AG04449 (cell line): ENCODE measurements at places on chromosomes 3 and 15.

DNA sequence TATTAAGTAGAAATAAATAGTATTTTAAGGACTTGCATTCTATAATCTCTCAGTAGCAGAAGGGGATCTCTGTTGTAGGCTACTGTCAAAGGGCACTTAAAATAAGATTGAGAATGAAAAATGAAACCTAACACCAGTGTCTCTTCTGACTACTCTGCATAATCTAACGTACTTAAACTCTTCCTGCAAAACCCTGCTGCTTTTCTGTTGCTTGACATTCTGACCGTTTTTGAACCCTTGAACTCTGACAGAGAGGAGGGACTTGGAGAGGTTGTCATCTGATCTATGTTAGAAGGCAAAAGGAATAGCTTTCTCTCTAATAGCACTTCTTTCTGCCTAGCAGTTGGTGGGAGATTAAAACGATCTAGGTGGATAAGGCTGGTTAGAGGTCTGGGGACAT lies 204.6 kb downstream of the ZIC1 start:
- no peak for DNase-seq

GRCh38 chr3:95097493-95097892 lies 1034.6 kb downstream of the NSUN3 start:
- DNase-seq, result no peak

- DNase-seq, result no peak
These were observed 133.3 kb downstream of the MDFIC2 start for GRCh38 chr3:70179111-70179510.

DNA sequence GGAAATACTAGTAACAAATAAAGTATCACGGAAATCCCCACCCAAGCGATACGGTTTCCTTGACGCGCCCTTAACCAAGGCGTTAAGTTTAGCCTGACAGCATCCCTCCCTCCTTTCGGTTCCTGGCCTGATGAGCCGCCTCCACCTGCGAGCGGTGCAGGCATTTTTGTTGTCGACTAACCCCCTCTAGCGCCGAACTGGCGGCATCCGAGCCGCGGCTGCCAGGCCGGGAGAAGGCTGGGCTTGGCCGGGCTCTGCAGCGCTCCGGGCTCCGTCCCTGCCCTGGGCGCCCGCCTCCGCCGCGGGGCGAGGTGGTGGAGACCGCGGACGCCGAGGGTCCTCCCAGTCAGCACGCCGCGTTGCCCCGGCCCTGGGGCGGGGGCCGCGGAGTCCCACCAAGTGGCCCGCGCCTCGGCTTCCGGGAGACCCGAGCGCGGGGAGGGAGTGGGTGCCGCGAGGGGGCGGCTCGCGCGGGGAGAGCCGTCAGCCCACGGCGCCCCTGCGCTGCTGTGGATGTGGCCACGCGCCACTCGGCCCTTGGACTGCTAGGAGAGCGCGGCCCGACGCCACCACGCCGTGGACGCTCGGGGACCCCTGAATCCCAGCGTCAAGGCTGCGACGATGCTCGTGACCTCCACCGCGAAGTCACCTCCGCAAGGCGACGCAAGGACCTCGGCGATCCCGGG lies 1.1 kb upstream of the EPHA6 start:
- DNase-seq, result no peak

DNA sequence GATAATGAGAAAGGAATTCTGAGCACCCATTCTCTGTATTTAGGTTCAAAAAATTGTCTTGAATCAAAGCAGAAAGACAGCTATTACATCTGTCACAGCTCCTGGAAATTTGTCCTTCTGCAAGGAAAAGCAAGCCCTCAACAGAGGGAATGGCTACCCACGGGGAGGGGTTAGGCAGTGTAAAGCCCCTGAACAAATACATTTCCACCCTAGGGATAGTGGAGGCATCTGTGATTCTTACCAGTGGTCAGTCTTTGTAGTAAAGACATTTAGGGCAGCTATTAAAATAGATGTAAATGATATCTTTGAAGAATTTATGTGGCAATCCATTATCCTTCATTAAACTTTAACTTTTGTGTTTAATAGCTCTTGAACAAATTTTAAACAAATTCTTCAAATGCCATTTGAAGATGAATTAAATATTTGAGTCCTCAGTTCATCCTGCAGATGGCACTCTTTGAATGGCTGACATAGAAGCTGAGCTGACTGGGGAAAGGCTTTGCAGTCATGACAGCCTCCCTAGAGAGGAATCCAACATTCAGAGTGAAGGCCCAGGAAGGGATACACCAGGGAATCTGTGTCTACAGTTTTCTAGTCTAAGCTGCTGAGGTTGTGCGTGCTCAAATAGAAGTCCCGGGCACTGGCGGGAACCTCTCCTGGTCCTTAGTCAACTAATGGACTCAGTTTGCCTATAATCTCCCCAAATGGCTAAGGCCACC lies 359.7 kb upstream of the ROPN1 start:
- peak; percentile 47 for DNase-seq

- peak; percentile 90 for DNase-seq
These were observed 26.6 kb downstream of the ITGB5 start for GRCh38 chr3:124860599-124860998.

DNA sequence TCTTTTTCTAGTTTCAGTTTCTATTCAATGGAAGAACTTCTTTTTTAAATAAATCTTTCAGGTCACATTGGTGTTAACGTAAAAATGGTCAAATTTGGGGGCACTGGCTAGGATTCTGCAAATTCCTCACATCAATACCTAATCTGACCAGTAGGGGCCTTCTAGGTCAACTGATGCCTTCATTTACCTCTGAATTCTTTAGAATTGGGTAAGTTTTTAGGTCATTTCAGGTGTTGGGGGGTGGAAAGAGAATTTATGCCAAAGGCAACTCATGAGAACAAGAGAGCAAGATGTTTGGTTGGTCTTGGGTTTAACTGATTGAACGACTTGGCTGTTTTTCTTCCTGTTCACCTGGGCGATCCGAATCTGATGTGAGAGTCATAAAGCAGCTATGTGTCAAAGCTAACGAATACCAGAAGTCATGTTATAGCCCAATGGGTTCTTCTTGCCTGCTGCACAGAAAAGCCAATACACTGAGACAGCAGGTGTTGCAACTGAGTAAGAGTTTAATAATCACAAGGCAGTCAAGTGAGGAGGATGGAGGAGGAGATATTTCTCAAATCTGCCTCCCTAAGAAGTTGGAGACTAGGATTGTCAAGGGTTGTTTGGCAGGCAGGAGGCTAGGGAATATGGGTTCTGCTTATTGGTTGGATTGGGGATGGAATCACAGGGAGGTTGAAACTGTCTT lies 15.3 kb downstream of the LRRC49 start:
- no peak for DNase-seq

DNA sequence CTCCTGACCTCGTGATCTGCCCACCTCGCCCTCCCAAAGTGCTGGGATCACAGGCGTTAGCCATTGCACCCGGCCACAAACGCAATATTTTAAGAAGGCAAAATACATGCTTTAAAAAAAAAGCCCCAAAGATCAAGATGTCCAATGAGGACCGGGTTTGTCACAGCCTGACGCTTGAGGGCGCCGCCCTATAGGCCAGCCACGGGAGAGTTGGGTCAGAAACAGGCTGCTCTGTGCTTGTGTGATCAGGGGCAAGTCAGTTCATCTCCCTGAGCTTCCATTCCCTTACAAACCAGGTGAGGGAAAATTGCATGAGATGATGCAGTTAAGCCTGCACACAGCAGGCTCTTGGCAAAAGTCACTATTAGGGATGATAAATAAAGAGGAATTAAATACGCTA lies 23.9 kb downstream of the FAM174B start:
- no peak for DNase-seq

DNA sequence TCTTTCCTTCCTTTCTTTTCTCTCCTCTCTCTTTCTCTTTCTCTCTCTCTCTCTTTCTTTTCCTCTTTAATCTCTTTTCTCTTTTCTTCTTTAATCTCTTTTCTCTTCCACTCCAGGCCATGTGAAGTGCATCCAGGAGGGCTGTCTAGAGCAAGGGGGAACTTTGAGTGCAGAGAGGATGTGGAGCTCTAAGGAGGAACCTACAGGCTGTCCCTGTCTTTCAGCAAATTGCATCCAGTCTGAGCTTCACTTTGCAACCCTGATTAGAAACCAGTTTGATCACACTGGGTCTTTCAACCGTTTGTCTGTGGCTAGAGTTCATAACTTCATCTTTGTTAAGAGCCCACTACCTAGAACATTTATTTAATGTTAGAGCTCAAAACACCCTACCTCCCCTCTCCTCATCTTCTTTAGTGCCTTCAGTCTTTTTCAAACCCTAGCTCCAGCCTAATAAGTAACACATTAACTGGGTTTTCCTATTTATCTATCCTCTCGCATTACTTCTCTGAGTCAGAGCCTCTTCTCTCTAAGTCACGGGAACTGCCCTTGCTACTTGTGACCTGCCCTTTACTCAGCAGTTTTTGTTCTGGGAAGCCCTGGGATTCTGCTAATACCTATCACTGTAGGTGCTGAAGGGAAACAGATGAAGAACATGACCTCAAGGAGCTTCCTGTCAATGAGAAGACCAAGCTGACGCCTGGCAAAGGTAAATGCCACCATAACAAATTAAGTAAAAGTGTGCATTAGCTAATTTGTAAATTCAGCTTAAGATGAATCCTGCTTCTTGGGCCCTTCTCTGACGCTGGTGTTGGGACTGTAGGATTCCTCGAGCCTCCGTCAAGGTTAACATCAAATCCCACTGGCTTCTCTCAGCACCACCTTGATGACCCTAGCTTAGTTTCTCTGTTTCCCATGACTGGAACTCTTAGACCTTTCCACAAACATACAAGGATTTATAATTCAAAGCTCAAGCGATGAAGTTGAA lies at the start of gene GCNT3:
Gene GCNT3 (plus strand): TSS at position 508 of the 985 bp plus-strand sequence. CDS start 6,456 bp downstream, outside the sequence.
- DNase-seq, result no peak

GRCh38 chr3:105495021-105495420 lies 128.3 kb downstream of the ALCAM start:
- DNase-seq, result peak; percentile 37

GRCh38 chr15:55344206-55344605 lies 25.2 kb downstream of the PIGB start:
- DNase-seq, result no peak

DNA sequence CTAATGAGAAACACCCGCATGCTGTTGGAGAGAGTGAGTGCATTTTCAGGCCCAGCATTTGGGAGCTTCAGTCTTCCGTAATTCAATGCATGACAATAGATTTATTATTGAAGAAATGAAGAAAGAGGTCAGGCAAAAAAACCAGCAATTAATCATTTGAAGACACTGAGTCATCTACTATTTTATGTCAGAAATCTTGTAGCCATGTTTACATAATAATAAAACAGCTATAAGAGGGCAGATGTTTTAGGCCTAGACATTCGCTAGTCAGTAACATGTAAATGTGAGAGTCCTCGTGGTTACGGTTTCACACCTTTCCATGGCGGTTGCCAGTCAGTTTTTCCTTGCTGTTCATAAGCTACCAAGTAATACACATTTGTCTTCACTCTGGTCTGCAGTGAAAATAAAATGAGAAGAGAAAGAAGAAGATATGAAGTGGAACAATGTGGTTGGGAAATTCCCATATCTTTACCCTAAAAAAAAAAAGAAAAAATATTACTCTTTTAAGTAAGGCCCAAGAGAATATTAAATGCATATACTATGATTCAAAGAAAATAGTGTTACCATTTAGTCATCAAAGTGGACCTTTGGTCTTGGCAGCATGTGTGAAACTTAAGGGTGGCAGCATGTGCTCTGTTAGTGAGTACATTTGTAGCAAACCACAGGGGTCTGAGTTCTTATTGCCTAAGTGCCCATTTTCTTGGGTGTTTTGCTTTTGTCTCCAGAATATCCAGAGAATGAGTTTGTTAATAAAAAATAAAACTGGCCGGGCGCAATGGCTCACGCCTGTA lies 140.5 kb upstream of the TBL1XR1 start:
- peak; percentile 69 for DNase-seq

GRCh38 chr3:110544730-110545129 lies 526.9 kb upstream of the NECTIN3 start:
- DNase-seq, result no peak

GRCh38 chr3:146102885-146103284 lies 58.1 kb downstream of the PLOD2 start:
- DNase-seq, result no peak

DNA sequence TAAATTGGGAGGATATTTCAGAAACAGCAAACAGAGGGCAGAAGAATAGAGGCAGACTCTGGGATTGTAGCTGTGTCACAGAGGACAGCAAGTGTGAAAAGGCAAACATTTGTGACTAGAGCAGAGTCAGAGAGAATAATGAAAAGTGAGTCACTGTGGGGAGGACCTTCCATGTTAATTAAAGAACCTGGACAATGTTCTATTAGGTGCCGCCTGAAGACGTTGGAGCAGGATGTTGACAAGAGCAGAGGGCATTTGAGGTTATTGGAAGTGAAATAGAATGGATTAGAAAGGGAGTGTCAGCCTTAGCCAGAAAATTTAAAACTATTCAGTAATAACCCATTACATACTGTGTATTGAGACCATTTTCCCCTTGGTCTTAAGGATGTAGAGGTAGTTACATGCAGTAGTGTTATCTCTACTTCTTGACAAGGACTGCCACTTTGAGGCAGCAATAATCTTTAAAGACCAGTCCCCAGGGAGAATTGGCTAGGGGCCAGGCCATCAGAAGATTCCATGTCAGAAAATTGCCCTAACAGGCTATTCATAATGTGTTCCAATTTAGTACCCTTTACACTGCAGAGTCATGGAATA lies 5.8 kb downstream of the ACKR2 start:
- no peak for DNase-seq

DNA sequence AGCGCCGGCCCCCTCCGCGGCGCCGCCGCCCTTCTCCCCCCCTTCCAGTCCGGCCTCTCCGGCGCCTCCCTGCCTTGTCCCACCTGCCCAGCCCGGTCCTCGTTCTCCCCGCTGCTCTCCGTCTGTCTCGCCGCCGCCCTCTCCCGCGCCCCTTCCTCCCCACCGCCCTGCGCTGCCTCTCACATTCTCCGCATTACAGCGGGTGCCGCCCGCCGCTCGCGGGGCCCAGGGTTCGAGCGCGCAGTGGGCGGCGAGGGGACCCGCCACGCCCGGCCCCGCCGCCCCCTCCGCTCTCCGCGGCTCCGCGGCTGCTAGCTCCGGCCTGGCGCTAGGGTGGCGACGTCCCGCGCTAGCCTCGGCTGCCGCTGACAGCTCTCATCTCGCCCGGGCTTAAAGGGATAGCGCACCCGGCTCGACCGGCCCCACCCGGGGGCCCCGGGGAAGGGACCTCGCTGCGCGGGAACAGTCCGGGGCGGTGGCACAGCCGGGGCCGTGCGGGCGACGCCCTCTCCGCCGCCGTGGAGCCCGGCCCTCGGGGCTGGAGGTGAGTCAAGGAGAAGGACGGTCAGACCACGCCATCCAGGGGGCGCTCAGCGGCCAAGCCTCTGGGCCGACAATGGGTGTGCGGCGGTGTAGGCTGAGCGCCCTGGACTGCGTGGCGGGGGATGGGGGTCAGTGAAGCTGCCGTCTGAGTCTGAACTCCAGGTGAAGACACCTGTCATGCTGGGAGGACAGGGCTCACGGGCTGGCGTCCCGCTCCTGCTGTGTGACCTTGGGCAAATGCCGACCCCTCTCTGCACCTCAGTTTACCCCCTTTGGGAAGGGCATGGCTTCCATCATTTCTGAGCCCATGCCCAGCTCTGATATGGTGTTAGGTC lies 187.4 kb upstream of the LINGO1 start:
- DNase-seq, result no peak
